SK-N-SH treated with all-trans-retinoic acid at 6 μM for 48 hours (cell line): ENCODE measurements at places on chromosomes 2 and 18.

DNA sequence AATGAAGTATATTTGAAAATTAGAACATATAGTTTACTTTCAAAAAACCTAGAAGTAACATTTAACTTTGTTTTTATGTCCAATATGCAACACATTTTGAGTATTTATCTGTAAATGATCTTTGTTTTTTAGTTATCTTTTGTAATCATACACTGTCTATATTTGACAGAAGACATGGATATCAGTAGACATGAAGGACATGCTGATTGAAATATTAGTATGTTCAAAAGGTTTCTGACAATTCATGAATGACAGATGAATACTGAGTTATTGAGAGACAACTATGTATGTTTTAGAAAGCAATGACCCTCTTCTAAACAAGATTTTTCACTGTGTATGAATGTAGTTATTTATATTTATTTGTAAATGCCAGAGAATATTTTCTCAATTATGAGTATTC is 215.6 kb upstream of the TMEFF2 start:
- no peak for ATAC-seq

- no peak for ATAC-seq
Observed at GRCh38 chr2:201972621-201973255, 60.9 kb upstream of the FZD7 start.

GRCh38 chr2:30404319-30405259 is 42.5 kb upstream of the LCLAT1 start:
- ATAC-seq = no peak

GRCh38 chr2:20145497-20146193 is 79.3 kb downstream of the SDC1 start:
- no peak for ATAC-seq

- peak; percentile 89 for ATAC-seq
Observed at GRCh38 chr2:152407204-152407721, 72.3 kb downstream of the FMNL2 start.

GRCh38 chr2:191030521-191031154 is 16.7 kb upstream of the STAT1 start:
- peak; percentile 90 for ATAC-seq

DNA sequence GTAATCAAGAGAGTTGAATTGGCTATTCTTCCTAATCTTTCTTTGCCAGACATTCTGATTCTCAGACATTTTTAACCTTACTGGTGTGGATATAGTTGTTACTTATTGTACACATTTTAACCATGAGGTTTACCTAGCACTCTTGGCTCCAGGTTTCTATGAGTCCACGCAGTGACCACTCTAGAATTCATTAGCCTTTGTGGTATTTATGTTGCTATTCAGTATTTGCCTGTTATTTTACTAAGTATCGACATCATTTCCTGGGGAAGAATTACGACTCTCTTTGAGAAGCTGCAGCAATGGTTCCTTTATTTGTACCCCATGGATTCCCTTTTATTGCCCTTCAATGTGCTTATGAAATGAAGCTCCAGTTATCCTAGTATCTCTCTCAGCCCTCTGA is 120.7 kb downstream of the RDH14 start:
- ATAC-seq = no peak

DNA sequence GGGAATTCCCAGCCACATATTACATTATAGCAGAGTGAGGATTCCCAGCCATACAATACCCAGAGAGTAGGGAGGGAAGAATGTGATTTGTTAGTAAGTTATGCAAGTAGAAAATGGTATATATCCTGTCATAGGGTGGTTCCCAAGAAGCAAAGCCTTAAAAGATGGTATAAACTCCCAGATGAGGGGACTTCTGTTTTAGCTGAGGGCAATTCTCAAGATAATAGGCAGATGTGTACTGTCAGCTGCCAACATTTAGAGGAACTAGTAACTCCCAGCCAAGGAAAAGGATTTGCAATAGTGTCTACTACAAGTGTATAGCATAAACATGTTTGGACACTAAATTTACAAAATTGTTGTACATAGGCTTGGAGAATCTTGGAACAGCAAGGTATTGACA is 86.5 kb downstream of the XDH start:
- ATAC-seq = no peak

GRCh38 chr2:219591091-219591490 is 6.6 kb upstream of the STK11IP start:
- ATAC-seq = no peak

GRCh38 chr18:2956056-2956455 is 56.9 kb downstream of the LPIN2 start:
- no peak for ATAC-seq

- ATAC-seq = no peak
Observed at GRCh38 chr2:215749092-215749957, 264.0 kb downstream of the MREG start.

DNA sequence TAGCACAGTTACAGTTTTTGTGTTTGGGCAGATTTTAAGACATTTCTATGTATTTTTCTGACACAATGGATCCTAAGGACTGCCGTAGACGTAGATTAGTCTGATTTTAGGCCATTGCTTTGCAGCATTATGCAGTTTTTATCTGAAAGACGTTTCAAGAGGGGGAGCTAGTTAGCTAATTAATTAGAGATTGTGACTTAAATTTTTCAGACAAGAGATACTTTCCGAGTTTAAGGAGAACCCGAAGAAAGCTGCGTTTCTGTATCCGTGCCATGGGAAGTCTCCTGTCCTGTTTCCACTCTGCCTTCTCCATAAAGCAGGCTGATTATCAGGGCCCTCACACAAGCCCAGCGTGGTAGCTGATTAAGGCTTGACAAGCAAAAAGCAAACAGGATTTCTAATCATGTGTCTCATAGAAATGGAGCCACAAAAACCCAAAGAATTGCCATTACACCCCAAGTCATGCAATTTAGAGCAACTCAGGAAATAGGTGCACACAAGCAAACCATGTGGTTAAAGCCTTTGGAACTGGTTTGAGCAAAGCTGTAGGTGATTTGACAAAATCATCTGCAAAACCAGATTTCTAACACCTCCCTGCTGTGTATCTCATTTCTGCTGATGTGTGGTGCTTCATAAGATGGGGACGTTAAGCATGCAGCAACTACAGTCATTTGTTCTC is 808.1 kb downstream of the RNF144A start:
- ATAC-seq = no peak

DNA sequence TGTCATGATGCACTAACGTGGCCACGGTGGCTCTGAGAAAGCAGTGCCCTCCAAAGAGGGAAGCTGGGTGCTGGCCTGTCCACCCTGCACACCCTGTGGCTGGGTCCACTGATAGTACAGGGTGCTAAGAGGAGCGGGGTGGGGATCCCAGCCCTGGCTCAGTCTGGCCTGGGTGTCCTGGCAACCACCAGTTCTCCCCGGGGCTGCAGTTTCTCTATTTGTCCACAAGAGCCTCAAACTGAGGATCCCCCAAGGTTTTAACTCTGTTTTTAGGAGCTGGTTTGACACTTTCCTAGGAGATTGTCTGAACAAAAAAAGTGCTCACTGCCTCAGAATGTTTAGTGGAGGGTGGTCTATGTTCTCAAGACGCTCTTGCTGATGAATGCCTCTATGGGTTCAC is 29.0 kb downstream of the EDAR start:
- ATAC-seq = peak; percentile 49; the same call in 1 of the 3 replicates

DNA sequence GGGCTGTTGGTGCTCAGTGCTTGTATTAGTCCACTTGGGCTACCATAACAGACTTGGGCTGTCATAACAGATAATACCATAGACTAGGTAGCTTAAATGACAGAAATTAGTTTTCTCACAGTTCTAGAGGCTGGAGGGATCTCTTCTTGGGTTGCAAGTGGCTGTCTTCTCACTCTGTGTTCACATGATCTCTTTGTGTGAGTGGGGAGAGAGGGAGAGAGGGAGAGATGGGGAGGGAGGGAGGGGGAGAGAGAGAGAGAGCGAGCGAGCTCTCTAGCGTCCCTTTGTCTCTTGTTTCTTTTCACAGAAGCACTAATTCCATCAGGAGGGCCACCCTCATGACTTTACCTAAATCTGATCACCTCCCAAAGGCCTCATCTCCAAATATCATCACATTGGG is 4.5 kb upstream of the XRCC5 start:
- no peak for ATAC-seq

DNA sequence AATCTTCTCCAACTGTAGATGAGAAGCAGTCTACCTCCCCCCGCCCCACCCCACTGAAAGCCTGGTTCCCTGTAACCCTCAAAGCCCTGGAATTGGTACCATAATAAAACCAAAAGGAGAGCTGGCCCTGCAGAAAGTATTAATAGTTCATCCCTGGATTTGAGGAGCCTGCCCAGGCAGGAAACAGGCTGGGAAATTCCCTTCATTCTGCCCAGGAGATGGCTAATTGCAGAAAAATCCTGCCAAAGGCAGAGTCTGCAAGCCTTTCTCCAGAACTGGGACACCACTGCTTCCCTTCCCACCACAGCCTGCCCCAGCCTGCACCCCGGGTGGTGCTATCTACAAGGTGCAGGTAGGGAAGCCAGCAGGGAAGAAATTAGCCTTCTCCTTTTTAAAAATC is 16.3 kb downstream of the GKN2 start:
- ATAC-seq = peak; percentile 84

GRCh38 chr2:162327806-162328205 is 9.3 kb upstream of the IFIH1 start:
- no peak for ATAC-seq

GRCh38 chr2:100239486-100240210 is 82.7 kb downstream of the LONRF2 start:
- no peak for ATAC-seq
